ENCODE measurements at places on chromosomes 7 and 10.

- DNase-seq = no peak
Measured at GRCh38 chr7:5553298-5553877, 129.8 kb upstream of the TNRC18 start.

- no peak for DNase-seq
Measured at GRCh38 chr7:20050241-20050966, 166.8 kb downstream of the MACC1 start.

GRCh38 chr10:102542800-102543418 is 39.1 kb downstream of the SUFU start:
- no peak for DNase-seq

DNA sequence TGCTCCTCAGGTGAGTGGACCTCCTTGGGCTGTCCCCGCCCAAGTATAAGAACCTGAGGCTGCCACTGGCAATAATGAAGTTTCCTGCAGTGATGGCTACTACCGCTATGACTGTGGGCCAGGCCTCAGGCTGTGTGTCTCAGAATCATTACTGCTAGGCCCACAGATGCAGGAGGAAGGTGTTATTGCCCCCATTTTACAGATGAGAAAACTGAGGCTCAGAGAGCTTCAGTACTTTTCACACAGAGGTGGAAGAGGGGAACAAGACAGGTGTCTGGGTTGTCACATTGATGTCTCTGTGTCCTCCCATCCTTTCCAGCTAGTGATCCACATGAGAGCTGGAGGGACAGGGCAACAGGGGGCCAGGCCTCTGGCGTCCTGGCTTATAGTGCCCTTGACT is 155.2 kb downstream of the CDH23 start:
- no peak for DNase-seq

GRCh38 chr10:13268841-13269240 is 31.0 kb downstream of the PHYH start:
- DNase-seq = no peak

- DNase-seq = no peak
Measured at GRCh38 chr7:131359136-131359776, 31.6 kb downstream of the MKLN1 start.

GRCh38 chr7:5088906-5089305 is 43.2 kb downstream of the RBAK start:
- no peak for DNase-seq

GRCh38 chr7:101896316-101896715 is 78.9 kb downstream of the CUX1 start:
- no peak for DNase-seq

DNA sequence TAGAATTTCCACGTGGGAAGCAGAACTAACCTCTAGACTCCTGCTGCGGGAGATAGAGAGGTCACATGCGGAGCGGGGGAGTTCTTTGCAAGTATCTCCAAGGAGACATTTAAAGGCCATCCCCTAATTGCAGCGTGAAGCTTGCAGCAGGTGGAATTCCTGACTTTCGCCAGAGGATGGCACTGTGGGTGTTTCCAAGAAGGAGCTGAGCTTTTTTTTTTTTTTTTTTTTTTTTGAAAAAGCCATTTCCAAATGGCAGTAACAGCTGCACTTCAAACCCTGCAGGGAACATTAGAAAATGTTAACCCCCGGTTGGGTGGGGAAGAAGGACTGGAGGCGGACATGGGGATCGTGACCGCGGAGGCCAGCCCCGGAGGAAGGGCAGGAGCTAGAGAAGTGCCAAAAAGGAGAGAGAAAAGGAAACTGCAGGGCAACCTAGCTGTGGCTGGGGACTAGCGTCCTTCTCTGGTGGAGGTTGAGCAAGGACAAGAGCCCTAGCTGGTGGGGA is 487.7 kb downstream of the TYW1 start:
- DNase-seq = peak; percentile 21

GRCh38 chr10:120069700-120070099 is 177.2 kb downstream of the SEC23IP start:
- no peak for DNase-seq

DNA sequence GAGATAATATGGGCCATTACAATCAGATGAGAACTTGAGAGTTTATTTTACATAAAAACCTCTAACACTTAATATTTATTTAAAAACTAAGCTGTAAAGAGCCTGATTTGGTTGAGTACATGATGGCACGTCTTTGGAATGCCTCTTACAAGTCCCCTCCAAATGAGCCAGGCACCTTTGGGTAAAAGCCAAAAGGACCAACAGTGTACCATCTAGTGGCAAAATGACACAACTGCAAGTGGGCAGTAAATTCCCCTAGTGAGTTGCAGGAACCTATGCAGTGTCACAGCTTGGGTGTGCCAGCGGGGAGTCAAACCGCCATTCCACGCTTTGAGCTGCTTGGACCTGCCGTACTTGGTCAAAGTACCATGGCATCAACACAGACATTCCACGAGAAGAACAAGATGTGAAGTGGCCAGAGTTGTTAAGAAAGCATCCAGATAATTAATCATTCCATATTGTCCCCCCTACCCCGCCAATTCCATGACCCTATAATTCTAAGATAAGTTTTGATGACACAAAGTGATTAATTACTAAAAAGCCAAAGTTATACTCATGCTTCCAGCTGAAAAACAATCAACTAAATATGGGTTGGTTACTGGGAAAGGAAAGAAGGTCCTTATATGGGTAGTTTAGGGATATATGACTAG is 115.2 kb downstream of the SORBS1 start:
- peak; percentile 34 for DNase-seq

All from stimulated activated naive B cell treated with anti-CD40 and anti-IgM and Interleukin-4, amounts not matched to agents 10 μg/mL and 1 μg/mL and 100 μg/mL, for 72 hours (primary cell).